ENCODE measurements at places on chromosomes 16 and 17. TPM values are rescaled to one million over a fixed set of nuclear protein-coding genes. Genes with fewer than 3 reads are reported as not detected.

DNA sequence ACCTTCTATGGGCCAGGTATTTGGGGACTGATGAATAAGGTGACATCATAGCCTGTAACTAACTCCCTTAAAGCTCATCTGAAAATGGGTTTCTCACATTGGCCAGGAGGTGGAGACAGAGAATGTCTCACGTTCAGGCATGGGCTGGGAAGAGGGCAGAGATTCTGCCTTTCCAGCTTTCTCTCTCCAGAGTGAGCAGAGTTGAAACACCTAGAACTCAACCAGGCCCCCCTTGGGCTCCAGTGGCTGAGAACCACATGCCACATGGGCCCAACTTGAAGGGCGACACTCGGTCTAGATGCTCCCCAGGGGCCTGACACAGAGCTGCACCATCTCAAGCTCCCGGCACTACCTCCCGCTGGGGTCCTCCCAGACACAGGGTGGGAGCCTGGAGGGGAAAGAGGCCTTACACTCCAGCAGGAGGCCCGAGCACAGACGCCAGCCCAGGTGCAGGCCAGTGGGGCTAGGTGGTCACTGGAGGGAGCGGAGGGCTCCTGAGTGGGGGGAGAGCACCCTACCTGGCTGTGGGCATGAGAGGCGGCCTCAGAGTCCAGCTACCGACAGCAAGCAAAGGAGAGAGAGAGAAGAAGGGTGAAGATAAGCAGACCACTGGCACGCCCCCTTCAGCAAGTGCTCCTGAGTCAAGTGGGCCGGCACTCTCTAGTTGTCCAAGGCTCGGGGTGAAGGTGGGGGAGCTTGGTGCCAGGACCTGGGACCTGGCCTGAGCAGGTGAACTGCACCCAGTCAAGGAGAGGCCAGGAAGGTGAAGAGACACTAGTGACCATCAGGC, 55.9 kb downstream of the MYO18A start:
- H3K36me3 ChIP-seq, result peaks cover 31% of the 10 kb centered on the region
- peaks cover 17% of the 10 kb centered on the region for H3K4me1 ChIP-seq
- peak overlapping the region; percentile 47 for H3K27ac ChIP-seq

DNA sequence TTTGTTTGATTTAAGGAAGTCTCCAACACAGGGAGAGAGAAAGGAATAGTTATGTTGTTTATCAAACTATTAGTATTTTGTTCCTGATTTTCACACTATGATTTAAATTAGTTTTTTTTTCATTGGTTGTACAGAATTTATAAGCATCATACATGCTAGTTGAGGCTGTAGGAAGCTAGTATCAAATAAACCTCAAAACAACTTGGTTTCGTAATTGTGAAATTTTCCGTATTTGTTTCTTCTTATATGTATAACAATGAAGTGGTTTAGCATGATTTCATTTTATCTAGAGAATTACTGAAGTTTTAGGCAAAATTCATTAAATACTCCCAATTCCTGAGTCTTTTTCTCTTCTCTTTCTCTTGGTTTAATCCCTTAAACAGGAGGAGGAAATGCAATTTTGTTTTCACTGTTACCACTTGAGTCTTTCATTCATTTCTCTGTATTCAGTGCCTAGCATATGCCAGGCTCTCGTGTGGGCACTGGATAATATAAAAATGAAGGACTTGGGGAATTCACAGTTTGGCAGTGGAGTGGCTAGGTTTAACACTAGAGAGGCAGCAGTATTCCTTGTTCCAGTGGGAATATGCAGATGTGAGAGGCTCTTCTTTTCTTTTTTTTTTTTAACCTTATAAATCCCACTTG, 1.8 kb downstream of the CYLD start:
- H3K36me3 ChIP-seq, result peaks cover 5% of the 10 kb centered on the region
- DNase-seq, result no peak
- no peaks in the 10 kb centered on the region for H3K27me3 ChIP-seq

- DNase-seq, result peak; percentile 59
- no peaks in the 10 kb centered on the region for H3K27me3 ChIP-seq
- H3K27ac ChIP-seq, result no peak overlapping the region
- no peak overlapping the region for H3K4me3 ChIP-seq
- H3K4me1 ChIP-seq, result peaks cover 6% of the 10 kb centered on the region
Observed at GRCh38 chr17:83062011-83062817, 17.2 kb upstream of the METRNL start.

DNA sequence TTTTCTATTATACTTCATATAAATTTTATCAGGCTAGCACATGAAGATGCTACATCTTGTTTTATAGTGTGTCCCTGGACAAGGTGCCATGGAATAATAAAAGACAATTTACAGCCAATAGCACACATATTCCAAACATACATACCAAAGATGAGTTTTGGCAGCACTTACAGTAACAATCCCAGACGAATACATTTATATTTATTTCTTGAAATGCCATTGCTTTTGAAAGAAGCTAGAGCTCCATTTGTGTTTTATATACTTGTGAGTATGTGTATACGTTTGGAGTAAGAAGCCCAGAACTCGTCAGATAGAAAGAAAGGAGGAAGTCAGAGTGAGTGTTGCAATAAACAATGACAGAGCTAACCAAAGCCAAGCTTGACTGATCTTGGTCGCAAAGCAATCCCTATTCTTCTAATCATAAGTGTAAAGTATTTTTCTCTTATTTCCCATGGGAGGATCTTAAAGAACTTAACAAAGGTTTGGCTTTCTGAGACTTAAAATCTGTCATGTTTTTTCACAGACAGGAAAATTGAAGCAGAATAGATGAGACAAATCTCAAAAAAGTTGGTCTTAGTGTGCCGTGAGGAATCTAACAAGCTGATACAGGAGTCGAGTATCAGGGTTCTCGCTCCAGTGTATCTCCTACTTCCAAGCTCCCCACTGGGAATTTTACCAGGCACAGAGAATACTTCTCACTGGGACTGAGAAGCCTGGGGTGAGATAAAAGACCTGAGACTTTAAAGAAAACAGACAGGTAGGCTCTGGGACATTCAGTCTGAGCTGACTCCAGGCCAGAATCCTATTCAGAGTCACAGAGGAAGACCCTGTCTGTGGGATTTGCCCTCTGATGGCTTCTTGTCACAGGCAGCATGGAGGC, 175.4 kb downstream of the AATF start:
- H3K4me3 ChIP-seq, result no peak overlapping the region
- no peaks in the 10 kb centered on the region for H3K27me3 ChIP-seq
- H3K4me1 ChIP-seq, result no peaks in the 10 kb centered on the region
- H3K36me3 ChIP-seq, result peaks cover 43% of the 10 kb centered on the region
- no peak for DNase-seq

DNA sequence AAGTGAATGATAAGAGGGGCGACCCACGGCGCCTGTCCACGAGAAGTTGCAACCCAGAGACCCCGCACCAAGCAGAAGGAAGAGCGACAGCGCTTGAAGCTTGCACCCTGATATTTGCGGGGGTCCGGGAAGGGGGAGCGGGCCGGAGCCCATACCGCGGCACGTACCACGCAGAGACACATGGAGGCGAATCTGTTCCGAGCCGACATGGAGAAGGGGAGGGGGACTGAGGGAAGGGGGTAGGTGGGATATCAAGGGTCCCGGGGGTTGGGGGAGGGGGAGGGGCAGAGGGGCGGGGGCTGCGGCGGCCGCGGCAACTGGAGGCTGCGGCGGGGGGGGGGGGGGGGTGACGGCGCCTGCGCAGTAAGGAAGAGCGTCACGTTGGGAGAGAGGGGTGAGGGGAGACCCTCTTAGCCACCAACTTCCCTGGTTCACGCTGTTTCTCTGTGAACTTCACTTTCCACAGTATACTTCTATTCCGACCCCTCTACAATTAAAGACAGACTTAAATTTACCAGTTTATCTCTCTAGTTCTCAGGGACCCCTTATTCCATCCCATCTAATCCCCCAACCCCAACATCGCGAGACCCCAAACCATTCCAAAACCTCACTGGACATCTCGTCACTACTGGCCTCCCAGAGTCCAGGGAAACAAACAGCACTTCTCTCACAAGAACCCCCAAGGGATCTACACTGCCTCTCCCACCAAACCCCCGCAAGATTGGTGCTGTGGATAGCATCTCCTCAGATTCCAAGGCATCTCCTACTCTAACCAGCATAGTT, 8.0 kb downstream of the DLG4 start:
- no peak for DNase-seq
- H3K27ac ChIP-seq, result no peak overlapping the region
- H3K4me1 ChIP-seq, result peaks cover 23% of the 10 kb centered on the region
- H3K27me3 ChIP-seq, result no peaks in the 10 kb centered on the region
- H3K36me3 ChIP-seq, result no peaks in the 10 kb centered on the region

DNA sequence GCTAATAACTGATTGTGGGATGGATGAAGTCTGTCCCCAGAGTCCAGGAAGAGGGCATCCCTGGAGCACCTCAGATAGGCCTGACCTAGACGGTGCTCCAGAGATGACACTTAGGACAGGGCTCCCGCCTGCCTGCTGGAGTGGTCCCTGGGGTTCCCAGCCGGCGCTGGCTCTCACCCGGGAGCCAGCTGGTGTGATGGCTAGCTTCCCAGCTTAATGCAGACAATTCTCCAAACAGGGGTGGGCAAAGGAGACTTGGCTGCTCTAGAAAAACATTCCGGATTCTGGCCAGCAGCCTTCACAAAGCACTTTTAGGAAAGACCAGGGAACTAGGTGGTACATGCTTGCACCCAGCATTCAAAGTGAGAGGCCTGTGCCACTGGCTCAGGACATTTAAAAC, 18.6 kb downstream of the ACE start:
- no peaks in the 10 kb centered on the region for H3K36me3 ChIP-seq
- H3K27ac ChIP-seq, result no peak overlapping the region
- H3K4me1 ChIP-seq, result peaks cover 20% of the 10 kb centered on the region
- DNase-seq, result no peak
- H3K27me3 ChIP-seq, result no peaks in the 10 kb centered on the region
- no peak overlapping the region for H3K4me3 ChIP-seq

- no peak overlapping the region for H3K27ac ChIP-seq
- H3K4me1 ChIP-seq, result no peaks in the 10 kb centered on the region
- no peak overlapping the region for H3K4me3 ChIP-seq
- no peaks in the 10 kb centered on the region for H3K27me3 ChIP-seq
- no peaks in the 10 kb centered on the region for H3K36me3 ChIP-seq
Observed at GRCh38 chr16:17026600-17027242, 444.0 kb downstream of the XYLT1 start.

GRCh38 chr16:4055748-4056147, 60.5 kb downstream of the ADCY9 start:
- no peak overlapping the region for H3K27ac ChIP-seq
- no peak for DNase-seq
- no peaks in the 10 kb centered on the region for H3K27me3 ChIP-seq

The BRICD5 gene
- 7.5 TPM for total RNA-seq

All from upper lobe of right lung (tissue), 1 donor.